ENCODE measurements at places on chromosomes 6 and 20.

- no peak for DNase-seq
Observed at GRCh38 chr20:15656124-15656523, 917.1 kb downstream of the KIF16B start.

DNA sequence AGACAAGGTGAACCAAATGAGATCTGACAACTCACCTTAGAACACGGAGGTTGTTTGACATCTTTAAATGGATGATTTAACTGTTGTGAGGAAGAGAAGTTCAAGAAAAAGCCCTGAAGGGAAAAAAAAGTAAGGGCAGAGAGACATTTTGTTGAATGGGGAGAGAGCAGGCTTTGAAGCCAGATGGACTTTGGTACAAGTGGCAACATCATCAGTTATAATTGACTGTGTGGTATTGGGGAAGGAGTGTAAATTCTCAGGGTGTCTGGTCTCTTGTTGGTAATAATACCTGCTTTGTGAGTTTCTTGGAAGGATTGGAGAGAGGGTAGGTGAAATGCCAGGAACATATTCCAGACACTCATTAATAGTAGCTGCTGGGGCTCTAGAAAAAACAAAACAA is 21.6 kb downstream of the OGFRL1 start:
- no peak for DNase-seq

- no peak for DNase-seq
Observed at GRCh38 chr20:17892189-17892938, 76.2 kb downstream of the SNX5 start.

- no peak for DNase-seq
Observed at GRCh38 chr6:139800837-139801236, 426.4 kb upstream of the CITED2 start.

- no peak for DNase-seq
Observed at GRCh38 chr20:63456429-63457284, 15.8 kb downstream of the KCNQ2 start.

- DNase-seq, result no peak
Observed at GRCh38 chr20:61370841-61371303, 118.8 kb downstream of the CDH4 start.

DNA sequence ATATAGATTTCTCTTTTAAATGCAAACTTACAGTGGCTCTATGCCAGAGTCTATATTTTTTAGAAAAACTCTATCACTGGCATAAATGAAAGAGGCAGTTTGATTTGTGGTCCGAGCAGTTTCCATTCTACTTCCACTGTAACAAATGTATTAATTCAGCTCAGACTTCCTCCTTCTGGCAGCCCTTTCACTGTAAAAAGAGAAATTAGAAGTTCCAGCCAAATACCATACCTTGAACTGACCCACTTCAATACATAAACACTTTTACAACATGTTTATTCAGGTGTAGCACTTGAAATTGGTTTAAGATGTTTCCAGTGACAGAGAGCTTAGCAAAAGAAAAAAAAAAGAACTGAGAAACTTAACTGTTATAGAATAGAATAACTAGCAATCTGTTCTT is 99.3 kb downstream of the BMP5 start:
- DNase-seq, result no peak

DNA sequence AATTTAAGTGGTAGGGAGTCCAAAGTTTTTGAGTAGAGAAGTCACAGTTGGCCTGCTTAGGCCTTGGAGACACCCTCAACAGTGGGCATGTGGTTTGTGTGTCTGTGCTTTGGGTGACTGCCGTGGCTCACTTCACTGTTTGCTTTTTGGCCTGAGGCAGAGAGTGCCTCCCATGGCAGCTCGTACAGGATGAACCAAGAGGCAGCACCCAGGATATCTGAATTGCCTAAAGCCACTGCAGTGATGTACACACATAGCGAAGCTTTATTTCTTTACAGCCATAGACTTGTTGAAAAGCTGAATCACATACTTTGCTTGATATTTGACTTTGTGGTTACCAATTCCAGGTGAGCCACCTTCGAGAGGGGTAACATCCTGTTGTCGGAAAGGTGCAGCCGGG is 21.6 kb downstream of the RREB1 start:
- no peak for DNase-seq
